Activated naive CD4-positive, alpha-beta T cell treated with anti-CD3 and anti-CD28 coated beads, Interleukin-2, amount 10 ng/mL, durations not matched to agents 7 days and 5 days (primary cell): ENCODE measurements at places on chromosomes 1 and 21.

DNA sequence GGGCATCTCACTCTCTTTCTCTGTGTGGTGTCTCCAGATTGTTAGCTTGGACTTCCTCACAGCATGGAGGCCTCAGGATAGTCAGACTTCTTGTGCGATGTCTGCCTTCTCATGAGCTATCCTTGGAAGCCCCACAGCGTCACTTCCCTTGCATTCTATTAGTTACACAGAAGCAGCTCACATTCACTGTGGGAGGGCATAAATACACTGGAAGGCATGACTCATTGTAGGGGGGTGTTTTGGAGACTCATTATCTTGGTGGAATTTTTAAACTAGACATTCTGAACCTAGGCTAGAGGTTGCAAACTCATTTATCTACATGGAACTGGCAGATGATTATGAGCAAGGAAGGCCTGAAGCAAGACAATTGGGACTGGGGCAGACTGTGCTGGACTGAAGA lies 21.4 kb upstream of the FASLG start:
- peaks cover 54% of the 10 kb centered on the region for H3K4me1 ChIP-seq
- H3K27me3 ChIP-seq: peaks cover 43% of the 10 kb centered on the region
- H3K36me3 ChIP-seq: peaks cover 3% of the 10 kb centered on the region
- no peak overlapping the region for H3K27ac ChIP-seq

DNA sequence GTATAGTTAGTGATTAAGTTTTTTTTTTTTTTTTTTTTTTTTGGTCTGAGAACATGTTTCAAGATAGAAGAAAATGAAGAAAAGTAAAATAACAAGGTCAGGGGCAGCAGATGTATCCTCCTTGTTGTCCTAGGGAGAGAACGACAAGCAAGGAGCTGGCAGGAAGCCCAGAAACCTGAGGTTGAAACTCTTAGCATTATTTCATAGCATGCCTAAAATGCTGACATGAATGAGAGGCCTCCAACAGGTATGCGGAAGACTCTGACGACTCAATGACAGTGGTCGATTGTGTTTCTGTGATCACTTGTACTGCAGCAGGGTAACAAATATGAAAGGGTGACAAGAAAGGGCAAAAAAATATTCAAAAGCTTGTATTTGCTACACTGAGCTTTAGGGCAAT lies 415.9 kb downstream of the PLA2G4A start:
- H3K36me3 ChIP-seq: no peaks in the 10 kb centered on the region
- DNase-seq: no peak
- H3K27ac ChIP-seq: no peak overlapping the region
- H3K4me1 ChIP-seq: no peaks in the 10 kb centered on the region

DNA sequence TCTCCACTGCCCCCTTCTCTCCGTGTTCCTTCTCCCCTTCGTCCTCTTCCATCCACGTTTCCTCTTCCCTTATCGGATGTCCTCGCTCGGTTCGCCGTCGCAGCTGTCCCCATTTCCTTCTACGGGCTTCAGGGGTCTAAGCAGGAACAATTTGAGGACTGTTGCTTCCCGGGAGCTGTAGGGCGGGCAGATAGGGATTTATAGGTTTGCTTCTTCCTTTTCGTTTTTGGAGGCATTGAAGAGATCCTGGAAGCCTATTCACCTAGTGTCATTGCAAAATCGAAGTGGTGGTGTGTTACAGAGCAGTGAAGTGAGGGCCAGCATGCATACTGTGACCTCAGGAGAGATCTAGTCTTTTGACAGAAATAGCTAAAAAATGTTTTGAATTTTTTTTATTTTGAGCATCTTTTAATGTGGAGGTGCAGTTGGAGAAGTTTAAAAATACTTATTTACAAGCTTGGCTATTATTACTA lies 897 bp downstream of the ZYG11B start:
- peaks cover 39% of the 10 kb centered on the region for H3K4me1 ChIP-seq
- H3K36me3 ChIP-seq: peaks cover 5% of the 10 kb centered on the region
- DNase-seq: peak; percentile 25

GRCh38 chr1:3657578-3658230 lies 5.4 kb downstream of the TP73 start:
- DNase-seq: no peak
- H3K27me3 ChIP-seq: peaks cover 73% of the 10 kb centered on the region
- no peaks in the 10 kb centered on the region for H3K4me1 ChIP-seq

- H3K4me3 ChIP-seq: no peak within 1 kb of the TSS
- H3K4me1 ChIP-seq: peaks cover 4% of the 10 kb centered on the region
- DNase-seq: no peak
- no peaks in the 10 kb centered on the region for H3K36me3 ChIP-seq
Observed at GRCh38 chr21:42315296-42315891, at the start of gene TFF3. Gene TFF3, minus strand, starts transcription at chr21:42315409. Its CDS starts 35 bp downstream, at chr21:42315374.

DNA sequence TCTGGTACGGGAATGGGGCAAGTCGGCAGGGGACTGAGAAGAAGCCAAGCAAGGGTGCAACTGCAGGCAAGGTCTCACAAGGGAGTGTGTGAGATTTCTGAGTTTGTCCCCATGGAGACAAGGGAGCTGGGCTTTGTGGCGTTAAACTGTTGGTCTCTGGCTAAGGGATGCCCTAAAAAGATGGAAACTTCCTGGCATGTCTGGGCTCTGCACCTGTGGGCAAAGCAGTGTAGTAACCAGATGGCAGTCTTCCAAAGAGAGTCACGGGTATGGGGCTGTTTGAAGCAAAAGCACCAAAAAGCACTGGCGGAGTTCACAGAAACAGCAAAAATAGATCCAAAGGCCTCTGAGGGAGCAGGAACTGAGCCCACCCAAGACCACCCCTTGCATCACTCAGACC lies 104.8 kb upstream of the SLC44A3 start:
- no peak for DNase-seq
- no peaks in the 10 kb centered on the region for H3K4me1 ChIP-seq
- H3K36me3 ChIP-seq: no peaks in the 10 kb centered on the region
- no peak overlapping the region for H3K27ac ChIP-seq
- peaks cover 24% of the 10 kb centered on the region for H3K27me3 ChIP-seq
- no peak overlapping the region for H3K4me3 ChIP-seq

DNA sequence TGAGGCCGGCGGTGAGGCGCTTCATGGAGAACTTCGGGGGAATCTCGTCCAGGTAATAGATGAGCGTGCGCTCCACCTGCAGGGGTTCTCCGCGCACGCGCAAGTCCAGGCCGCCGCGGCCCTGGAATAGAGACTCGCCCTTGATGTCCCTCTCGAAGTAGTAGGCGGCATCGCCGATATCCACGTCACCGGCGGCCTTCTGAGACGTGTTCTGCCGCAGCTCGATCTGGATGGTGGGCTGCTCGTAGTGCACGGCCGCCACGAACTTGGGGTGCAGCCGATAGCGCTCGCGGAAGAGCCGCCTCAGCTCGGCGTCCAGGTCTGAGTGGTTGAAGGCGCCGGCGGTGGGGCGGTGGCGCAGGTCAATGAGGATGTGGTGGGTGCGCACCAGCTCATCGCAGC lies 726 bp downstream of the TACSTD2 start:
- H3K4me3 ChIP-seq: peak overlapping the region; percentile 57
- H3K4me1 ChIP-seq: peaks cover 27% of the 10 kb centered on the region
- no peak overlapping the region for H3K27ac ChIP-seq
- no peaks in the 10 kb centered on the region for H3K36me3 ChIP-seq
- peak; percentile 29 for DNase-seq
- peaks cover 75% of the 10 kb centered on the region for H3K27me3 ChIP-seq

- no peak for DNase-seq
- H3K4me3 ChIP-seq: no peak overlapping the region
- peaks cover 2% of the 10 kb centered on the region for H3K4me1 ChIP-seq
- H3K27ac ChIP-seq: no peak overlapping the region
- H3K27me3 ChIP-seq: no peaks in the 10 kb centered on the region
Observed at GRCh38 chr1:61318319-61319125, 236.2 kb downstream of the NFIA start.

DNA sequence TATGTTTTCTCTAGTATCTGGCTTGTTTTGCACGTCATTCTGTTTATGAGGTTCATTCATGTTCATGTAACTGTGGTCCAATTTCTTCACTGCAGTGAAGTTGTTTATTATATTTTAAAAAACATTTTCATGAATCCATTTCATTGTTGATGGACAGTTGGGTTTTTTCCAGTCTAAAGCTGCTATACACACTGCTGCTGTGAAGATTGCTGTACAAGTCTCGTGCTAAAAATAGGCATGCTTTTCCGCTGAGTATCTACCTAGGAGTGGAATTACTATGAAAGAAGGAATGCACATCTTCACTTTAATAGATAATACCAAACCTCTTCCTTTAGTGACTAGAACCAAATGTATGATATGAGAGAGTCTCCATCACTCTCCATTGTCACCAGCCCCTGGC lies 49.0 kb upstream of the ETS2 start:
- DNase-seq: no peak
- peaks cover 10% of the 10 kb centered on the region for H3K4me1 ChIP-seq
- H3K27ac ChIP-seq: no peak overlapping the region
- H3K4me3 ChIP-seq: no peak overlapping the region
- H3K27me3 ChIP-seq: peaks cover 12% of the 10 kb centered on the region

DNA sequence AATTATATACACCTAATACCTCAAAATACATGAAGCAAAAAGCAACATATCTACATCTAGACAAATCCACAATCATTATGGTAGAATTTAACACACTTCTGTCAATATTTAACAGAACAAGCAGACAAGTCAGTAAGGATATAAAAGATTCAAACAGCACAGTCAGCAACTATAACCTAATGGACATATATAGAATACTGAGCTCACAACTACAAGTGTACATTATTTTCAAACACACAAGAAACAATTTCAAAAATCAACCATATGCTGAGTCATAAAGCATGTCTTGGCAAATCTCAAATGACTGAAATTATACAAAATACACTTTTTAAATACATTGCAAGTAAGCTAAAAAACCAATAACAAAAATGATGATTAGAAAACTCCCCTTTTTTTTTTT lies 178.0 kb downstream of the TOMM20 start:
- H3K4me3 ChIP-seq: no peak overlapping the region
- no peaks in the 10 kb centered on the region for H3K36me3 ChIP-seq
- H3K4me1 ChIP-seq: peaks cover 20% of the 10 kb centered on the region
- H3K27ac ChIP-seq: no peak overlapping the region
- H3K27me3 ChIP-seq: no peaks in the 10 kb centered on the region
- DNase-seq: no peak

DNA sequence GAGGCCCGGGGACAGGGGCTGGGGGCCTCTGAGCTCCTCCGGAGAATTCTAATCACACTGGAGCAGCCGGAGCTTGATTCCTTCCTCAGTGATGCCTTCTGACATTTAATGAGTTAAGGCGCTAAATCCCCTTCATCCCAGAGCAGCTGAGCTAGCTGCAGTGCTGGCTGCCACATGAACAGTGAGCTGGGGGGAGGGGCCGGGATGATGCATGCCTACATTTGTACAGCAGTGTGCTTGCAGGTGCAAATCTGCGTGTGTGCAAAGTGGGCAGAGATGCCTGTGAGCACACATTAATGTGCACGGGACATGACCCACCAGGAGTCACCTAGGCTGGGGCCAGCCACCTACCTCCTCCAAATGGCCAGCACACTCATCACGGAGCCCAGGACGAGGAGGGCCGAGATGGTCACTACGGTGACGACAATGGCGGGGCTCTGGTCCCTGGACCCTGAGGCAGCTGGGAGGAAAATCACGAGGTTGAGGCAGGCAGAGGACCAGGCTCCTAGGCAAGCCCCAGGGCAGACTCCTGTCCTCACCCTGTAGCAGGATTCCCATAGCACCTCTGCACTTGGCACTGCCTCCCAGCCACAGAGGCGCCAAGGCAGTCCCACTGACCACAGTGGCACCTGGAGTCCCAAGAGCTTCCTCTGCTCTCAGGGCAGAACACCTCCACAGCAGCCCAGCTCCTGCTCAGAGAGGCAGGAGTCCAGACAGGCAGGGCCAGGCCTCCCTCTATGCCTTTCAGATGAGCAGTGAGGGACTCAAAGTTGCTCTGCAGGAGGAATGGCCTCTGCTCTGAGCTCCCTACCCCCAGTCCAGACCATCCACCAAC lies 34.7 kb downstream of the CDCA8 start:
- no peak for DNase-seq
- no peak overlapping the region for H3K27ac ChIP-seq
- H3K4me3 ChIP-seq: no peak overlapping the region
- no peaks in the 10 kb centered on the region for H3K4me1 ChIP-seq
- peaks cover 77% of the 10 kb centered on the region for H3K27me3 ChIP-seq

- H3K27me3 ChIP-seq: peaks cover 35% of the 10 kb centered on the region
- no peaks in the 10 kb centered on the region for H3K4me1 ChIP-seq
- DNase-seq: no peak
- no peaks in the 10 kb centered on the region for H3K36me3 ChIP-seq
- H3K4me3 ChIP-seq: no peak overlapping the region
Observed at GRCh38 chr1:203548892-203549291, 54.9 kb downstream of the OPTC start.

DNA sequence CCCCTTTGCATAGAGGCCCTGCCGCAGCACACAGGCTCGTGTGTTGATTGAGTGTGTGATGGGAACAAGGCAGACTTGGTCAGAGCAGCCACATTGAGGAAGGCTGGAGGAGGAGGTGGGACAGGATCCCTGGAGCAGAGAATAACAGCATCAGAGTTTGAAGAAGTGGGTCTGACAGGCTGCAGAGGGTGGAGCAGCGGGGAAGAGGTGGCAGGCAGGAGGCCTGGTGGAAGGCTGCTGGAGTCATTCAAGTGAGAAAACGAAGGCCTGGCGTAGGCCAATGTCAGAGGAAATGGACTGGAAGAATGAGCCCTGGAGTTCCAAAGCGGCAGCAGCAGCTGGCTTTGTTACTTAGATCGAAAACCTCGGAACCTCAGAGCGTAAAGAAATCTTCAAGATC lies 115.0 kb upstream of the GRIK3 start:
- no peaks in the 10 kb centered on the region for H3K27me3 ChIP-seq
- H3K27ac ChIP-seq: no peak overlapping the region
- H3K4me3 ChIP-seq: no peak overlapping the region
- no peaks in the 10 kb centered on the region for H3K36me3 ChIP-seq
- no peaks in the 10 kb centered on the region for H3K4me1 ChIP-seq
- DNase-seq: no peak

DNA sequence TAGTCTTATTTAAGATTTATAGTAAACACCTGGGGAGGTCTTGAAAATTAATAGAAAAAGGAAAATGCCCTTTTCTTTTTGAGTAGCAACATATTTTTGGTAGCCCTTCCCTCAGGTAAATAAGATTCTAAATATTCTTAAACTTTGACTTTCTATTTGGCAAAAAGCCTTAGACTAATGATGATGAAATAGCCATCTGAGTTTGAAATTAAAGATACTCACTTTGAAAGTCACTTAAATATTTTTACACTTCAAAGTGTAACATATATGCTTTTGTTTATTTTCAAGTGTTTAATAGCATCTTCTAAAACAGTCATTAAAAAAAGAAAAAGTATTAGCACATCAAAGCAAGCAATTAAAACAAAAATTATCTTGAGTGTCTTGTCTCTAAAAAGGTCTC lies 135.1 kb downstream of the NEK7 start:
- no peak for DNase-seq
- H3K4me3 ChIP-seq: no peak overlapping the region
- H3K36me3 ChIP-seq: peaks cover 7% of the 10 kb centered on the region
- no peak overlapping the region for H3K27ac ChIP-seq
